ENCODE measurements at places on chromosomes 3 and 15.

DNA sequence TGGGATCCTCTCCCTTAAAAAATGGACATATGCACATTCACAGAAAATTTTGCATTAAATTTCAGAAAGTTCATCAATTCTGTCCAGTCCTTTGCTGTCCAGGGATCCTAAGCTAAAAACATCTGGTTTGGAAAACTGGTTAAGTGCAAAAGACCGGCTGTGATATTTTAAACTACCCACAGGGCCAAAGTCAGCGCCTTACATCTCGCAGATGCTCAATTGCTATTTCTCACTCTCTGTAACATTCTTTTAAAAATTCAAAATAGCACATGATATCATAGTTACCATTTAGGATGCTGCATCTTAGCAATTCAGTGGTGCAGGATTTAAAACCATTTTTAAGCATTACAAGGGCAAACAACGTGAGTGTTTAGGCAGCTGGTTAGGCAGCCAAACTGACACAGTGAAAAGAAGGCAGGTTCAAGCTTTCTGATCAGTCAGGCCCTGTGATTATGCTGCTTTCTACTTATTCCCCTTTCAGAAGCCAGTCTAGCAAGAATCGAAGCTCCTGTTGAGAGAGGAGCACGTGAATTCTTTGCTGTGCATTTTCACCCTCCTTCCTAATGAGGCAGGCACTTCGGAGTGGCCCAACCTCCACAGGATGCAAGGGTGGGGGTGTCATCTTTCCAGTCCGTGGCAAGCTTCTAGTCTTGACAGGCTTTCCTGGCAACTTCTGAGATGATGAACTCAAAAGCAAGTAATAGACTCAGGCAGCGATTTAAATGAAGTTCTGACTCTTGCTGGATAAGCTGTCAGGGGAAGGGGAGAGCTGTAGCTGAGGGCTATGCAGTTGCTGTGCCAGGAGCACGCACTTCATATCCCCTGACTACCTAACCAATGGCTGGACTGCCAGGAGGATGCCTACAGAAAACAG lies 8.8 kb downstream of the PRICKLE2 start:
- peak; percentile 17 for DNase-seq

DNA sequence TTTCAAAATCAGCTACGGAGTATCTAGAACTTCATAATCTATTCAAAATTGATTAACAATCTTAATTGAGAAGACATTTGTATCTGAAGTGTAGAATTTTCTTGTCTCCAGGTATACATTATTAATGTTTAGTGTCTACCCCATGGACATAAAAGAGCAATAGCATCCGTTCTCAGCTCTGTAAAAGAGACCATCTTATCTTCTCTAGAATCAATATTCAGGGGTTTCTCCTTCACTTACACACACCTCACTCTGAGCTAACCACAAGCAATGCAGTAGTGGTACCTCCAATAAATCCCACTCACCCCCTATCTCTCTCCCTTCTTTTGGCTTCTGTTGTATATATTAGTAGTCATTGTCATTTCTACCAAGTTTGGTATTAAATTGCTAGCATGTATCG lies 16.2 kb downstream of the MBNL1 start:
- DNase-seq, result no peak

- peak; percentile 41 for DNase-seq
Measured at GRCh38 chr15:82044373-82045178, 1.2 kb downstream of the MEX3B start.

DNA sequence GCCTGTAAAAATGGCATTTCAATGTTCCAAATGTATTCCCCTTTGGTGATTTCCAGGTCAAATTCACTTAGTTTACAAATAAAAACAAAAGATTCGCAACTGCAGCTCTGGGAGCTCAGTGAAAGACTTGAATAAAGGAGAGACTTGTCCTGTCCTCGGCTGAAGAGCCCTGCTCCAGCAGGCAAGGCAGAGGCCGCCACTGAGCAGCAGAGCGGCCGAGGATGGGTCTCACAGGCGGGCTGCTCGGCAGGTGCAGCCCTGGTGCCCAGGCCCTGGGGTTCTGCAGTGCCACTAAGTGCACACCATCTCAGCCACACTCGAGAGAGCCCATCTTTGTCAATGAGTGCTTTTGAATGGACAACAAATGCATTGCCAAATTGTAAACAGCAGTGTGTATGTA lies 856.2 kb downstream of the AGBL1 start:
- no peak for DNase-seq

DNA sequence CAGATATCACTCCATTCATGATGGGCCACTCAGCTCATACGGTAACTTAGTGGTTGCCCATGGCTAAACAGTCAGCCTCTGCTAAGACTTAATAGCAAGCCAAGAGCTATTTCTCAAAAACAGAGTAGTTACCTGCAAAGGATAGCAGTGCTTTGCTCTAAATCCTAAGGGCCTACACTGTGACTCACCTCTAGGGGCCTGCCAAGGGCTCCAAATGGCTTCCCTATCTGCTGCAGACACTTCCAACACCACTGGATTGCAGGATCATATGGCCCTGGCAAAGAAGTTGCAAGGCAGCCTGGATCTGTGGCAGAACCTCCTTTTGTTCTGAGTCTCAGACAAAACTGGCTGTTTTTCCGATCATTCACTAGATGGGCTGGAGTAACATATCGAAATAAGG lies 17.8 kb downstream of the CGGBP1 start:
- DNase-seq, result no peak

GRCh38 chr3:12940854-12941253 lies 99.5 kb upstream of the RPL32 start:
- no peak for DNase-seq

DNA sequence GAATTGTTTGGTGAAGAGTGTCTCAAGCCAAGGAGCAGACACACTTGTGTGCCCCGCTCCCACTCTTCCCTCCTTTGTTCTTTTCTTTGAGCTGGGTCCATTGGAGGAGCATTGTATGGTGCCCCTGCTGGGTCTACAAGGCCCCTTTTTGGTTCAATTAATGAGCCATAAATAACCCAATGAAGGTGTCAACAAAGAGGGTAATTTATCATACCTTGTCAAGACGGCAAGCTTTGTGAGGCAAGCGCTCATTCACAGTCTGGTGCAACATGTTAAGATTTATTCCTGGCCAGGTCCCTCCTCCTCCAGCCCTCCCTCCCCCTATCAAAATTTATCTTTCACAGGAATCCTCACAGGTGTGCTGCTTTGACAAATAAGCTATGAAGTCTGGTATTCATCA lies 300.1 kb downstream of the RORA start:
- DNase-seq, result no peak

DNA sequence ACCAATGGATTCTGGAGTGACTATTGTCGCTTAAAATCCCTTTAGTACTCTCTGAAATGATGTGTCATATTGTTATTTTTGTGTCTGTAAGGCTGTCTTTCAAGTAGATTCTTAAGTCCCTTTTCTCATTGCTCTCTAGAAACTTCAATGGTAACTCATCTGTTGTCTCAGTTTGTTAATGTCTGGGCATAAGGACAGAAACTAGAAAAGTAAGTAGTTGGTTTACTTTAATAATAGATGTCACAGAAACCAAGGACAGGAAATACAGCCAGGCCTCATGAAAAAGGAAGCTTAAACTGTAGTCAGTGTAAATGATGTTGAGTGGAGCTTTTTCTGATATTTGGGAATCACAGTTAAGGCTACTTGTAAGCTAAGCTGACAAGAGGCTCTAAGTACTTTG lies 730.2 kb upstream of the DPPA4 start:
- DNase-seq, result no peak

DNA sequence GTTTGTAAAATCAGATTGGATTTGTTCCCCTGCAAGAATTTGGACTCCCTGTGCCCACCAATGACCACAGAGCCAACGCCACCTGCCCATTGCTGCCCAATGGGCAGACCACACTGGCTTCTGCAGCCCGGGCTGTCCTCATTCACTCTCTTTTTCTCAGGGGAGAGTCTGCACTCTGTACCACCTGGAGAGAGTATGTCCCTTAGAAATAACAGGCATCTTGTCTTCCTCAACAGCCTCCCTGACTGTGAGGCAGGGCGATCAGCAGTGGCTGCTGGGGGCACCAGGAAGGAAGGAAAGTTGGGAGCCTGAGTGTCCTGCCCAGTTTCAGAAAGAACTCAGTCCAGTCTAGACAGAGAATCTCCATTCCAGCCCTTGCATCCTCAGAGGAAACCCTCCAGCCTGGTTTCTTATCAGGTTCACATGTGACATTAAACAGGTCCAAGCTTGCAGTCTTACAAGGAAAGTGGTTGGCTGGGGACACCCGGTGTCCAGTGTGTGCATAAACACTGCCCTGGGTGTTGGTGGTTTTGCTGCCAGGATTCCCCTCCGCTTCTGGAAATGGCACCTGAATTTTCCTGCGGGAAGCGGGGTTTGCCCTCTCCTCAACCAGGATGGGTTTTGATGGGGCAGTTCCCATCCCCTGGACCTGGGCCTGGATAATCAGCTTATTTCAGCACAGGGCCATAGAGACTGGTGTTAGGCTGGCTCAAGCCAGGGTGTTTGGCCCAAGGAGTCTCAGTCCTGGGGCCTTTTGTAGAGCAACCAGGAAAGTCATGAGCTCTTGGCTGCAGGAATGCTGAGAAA lies 37.2 kb downstream of the SSUH2 start:
- peak; percentile 68 for DNase-seq

DNA sequence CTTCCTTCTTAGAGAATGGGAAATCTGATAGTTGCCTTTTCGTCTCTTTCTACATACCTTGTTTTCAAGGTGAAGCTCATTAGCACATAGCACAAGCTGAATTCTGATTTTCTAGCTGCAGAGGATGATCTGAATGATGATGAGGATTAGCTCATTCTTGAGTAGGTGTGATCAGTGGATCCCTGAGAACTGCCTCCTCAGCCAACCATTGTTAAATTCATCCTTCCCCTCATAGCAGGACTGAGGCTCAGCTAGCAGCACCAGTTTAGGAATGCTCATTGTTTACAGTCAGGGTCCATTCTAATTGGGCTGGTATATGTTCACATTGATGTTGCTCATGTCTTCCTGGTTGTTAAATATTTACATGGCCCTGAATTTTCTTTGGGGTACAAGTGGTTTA lies 299.9 kb upstream of the MME start:
- no peak for DNase-seq

DNA sequence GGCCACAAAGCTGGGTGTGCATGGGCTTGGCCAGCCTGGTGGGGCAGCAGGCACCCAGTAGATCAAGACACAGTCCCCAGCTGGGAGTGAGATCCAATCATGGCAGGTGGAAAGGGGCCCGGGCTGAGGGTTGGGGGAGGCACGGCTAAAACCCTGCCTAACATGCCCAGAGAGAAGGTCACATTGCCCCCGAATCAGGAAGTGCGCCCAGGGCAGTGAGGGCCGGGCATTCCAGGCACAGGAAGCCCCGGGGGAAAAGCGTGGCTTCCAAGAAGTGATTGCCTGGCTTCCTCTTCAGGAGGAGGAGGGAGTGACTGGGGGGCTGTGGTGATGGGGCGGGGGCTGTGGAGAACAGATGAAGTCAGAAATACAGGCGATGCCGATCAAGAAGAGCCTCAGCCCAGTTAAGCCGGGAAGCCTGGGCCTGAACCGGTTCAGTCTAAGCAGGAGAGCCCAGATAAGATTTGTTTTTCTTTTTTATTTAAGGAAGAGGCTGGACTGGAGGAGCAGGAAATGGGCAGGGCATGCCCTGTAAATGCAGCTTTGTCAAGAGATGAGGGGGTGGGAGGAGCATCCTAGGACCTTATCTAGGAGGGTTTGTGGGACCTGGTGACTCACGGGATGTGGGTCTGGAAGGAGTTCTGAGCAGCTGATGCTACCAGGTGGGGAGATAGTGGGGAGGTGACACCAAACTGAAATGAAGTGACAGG lies 83.9 kb downstream of the CHSY1 start:
- peak; percentile 80 for DNase-seq

DNA sequence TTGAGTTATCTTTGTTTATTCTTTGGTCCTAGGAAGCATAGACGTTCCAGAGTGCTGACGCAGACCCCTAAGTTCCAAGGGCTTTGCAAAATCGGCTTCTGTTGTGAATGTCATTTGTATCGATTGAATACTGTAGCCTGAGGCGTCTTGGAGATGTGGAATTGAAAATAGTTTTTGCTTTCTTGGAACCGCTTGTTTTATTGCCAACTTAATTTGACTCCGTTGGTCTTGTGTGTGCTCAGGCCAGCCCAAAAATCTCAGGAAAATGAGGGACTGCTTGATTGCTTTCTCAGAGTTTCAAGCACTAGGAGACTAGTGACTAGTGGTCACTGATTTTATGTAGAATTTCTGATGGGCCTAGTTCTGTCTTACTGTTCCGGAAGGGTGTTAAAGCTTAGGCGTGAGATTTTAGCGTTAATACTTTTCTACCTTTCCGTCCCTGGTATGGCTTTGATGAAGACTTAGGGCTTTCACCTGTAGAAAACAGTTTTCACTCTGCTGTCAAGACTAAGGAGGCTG lies 263 bp upstream of the UTS2B start:
- DNase-seq, result peak; percentile 27

DNA sequence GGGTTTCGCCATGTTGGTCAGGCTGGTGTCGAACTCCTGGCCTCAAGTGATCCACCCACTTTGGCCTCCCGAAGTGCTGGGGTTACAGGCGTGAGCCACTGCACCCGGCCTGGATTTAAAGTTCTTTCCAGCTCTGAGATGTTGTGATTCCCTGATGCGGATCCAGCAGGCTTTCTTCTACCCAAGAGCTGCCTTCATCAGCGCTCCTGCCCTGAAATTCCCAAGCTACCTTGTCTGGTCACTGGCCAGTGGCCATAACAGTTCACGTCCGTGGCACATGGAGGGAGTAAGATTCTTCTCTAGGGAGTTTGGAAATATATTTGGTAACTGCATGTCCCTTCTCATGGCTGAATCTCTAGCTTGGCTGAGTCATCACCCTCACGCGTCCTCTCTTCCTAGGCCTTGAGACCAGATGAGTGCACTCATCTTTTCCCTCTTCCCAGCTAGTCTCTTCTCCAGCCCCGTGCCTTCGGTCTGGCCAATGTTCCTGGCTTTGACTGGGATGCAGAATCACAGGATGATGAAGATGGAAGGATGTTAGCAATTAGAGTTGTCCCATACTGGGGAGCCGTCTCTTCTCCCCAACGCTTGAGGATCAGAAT lies 29.8 kb upstream of the APOD start:
- no peak for DNase-seq

GRCh38 chr3:99599894-99600293 lies 38.5 kb upstream of the COL8A1 start:
- no peak for DNase-seq

DNA sequence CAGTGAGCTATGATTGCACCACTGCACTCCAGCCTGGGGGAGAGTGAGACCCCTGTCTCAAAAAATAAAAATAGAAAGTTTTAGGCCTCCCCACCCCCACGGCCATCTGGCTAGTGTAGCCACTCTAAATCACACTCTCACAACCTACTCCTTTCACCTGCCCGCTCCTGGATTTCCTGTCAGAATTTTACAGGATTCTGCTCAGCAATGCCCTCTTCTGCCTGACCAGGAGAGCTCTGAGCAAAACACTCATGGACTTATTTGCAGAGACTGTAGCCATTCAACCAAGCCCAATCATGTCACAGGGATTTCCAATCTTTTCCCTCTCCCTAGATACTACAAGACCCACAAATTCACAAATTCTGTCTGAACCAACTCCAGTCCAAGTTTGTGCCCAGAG lies 242.6 kb upstream of the TPRG1 start:
- DNase-seq, result peak; percentile 29

Data from HTR-8/SVneo (cell line).